ENCODE measurements at places on chromosomes 1 and 21.
A peak's percentile ranks its signal among the peaks of the same experiment; 100 is the strongest.

- no peak for DNase-seq
Observed at GRCh38 chr1:99956755-99957154, 13.0 kb upstream of the SLC35A3 start.

DNA sequence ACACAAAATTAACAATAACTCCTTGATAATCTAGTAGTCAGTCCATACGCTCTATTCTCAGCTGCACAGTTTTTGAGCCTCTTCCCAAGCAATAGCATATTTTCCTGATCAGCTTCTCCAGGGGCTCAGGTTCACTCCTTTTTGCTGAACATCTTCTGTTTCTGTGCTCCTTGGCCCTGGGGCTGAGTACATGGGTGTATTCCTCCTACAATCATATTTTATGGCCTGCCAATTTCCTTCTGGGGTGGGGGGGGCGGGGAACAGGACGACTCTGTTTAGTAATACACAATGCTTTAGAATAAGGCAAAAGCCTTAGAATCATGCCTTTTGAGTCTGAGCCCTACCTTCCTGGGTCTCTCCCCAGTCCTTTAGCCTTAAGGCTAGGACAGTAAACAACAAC, 8.5 kb downstream of the CLDN19 start:
- no peak for DNase-seq

- no peak for DNase-seq
Observed at GRCh38 chr21:36973986-36974850, 7.7 kb upstream of the HLCS start.

GRCh38 chr1:221720545-221720944, 21.3 kb downstream of the DUSP10 start:
- no peak for DNase-seq

DNA sequence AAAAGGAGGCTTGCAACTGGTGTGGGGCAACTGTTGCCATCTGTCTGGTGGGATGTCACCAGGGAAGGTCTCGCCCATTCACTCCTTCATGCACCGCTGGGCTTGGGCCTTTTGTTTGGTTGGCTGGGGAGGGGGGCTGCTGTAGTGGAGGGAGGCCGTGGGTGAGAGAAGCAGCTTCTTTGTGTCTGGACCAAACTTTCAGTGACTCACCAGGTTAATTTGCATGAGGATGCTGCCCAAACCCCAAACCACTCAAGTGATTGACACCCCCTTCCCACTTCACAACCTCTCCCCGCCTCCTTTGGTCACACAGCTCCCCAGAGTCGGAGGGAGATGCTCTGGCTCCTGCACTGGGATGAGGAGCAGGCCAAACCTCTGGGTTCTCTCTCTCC, 19.7 kb downstream of the BTG2 start:
- DNase-seq, result no peak

DNA sequence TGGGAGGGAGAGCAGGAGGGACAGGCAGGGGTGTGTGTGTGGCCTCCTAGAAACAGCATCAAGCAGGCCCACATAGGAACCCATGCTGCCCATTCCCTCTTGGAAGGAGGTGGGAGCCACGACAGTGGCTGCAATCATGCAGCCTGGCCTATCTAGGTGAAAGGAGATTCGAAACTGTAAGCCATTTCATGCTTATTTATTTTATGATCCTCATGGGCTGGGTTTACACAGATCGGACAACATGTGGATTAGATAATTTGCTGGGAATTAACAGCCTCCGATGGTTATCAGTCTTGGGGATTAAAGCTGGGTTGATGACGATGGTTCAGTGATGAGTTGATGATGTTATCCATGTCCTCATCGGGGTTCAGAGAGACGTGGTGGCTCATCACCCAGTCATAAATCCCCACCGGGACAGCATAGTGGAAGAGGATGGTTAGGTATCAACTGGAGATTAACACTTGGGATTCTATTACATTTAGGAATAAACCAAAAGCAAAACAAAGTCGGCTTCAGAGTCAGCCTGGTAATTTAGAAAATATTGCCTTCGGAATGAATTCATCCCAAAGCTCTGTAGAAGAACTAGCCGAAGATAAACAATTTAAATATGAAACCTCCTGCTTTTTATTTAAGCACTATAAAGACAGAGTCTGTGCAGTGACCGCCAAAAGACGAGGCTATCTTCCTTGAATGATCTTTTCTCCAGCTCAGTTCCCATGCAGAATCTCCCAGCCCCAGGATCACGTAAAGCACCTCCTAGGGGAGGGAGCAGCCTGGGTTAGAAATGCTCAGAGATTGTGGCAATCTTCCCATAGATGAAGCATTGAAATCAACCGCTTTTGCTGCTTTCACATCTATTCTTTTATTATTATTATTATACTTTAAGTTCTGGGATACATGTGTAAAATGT, 252.8 kb downstream of the FOXD2 start:
- DNase-seq, result no peak

GRCh38 chr21:27171707-27172106, 204.8 kb upstream of the ADAMTS5 start:
- DNase-seq, result no peak

GRCh38 chr1:53412285-53413174, 46.7 kb upstream of the DMRTB1 start:
- DNase-seq, result no peak

DNA sequence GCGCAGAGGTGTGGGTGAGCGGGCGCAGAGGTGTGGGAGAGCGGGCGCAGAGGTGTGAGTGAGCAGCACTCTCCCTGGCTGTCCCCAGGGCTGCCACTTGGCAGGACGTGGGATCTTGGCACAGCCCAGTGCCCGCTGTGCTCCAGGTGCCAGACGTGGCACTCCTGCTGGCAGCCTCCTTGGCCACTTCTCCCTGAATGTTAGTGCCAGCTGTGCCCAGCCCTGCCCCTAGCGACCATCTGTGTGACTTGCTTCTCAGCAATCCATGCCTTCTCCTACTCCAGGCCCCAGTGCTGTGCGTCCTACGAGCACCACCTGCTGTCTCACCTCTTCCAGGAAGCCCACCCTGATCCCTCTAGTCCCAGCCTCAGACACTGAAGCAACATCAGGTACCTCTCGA, 30.5 kb downstream of the KRTAP10-1 start:
- peak; percentile 79 for DNase-seq

DNA sequence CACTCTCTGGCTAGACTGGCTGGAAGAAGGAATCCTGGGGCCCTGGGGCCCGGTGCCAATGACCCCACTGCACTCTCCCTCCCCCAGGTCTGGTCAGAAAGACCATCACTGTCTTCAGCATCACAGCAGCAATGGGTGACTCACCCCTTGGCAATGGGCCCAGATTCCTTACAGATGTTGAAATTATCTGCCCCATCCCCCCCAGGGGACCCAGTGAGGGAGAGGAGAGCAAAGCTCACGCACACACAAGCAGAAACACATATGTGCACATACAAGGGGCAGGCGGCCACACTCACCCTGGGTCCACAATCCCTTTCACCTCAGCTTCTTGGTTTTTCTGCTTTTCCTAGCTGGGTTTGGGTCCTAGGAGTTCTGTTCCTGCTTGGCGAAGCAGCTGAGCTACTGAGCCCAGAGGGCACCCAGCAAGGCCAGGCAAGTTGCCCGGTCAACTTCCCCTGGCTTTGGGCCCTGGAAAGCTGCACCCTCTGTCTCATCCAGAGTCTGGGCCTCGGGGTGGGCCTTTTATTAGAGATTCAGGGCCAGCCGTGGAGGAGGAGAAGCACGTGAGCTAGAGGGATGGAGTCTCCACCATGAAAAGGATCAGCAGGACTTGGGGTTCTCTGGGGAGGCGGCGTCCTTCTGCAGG, 2.6 kb downstream of the COL16A1 start:
- DNase-seq, result peak; percentile 72
